ENCODE measurements at places on chromosomes 13 and 19.

GRCh38 chr13:28719227-28720055, 671 bp upstream of the SLC46A3 start:
- no peak for DNase-seq

DNA sequence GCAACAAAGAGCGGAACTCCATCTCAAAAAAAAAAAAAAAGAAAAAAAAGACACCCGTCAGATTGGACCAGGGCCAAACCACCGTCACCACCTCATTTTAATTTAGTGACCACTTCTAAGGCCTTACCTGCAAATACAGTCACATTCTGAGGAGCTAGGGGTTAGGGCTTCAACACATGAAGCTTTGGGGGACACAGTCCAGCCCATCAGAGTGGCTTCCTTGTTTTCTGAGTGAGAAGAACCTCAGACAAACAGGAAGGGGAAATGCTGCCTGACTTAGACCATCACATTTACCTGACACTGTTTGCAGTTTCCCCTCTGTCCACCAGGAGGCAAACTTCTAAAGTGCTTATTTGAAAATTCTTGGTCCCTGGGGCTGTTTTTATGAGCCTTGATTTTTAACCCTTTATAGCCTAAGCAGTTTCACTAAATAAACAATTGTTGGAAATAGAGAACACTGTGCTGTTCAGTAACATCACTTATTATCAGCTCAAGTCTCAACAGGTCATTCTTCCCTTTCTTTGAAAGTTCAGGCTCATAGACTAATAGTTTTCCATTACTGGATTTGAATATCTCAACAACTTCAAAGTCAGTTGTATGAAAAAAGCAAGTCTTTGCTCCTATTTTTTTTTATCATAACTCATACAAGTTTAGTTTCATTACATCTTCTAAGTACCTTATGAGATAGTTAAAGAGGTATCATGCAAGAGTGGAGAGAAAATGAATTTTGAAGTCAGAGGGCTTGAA, 74.9 kb upstream of the WASF3 start:
- DNase-seq = peak; percentile 42

GRCh38 chr13:50370303-50370950, 355.2 kb downstream of the KCNRG start:
- DNase-seq = no peak

- peak; percentile 52 for DNase-seq
Observed at GRCh38 chr19:12880551-12881171, 588 bp downstream of the DNASE2 start.

DNA sequence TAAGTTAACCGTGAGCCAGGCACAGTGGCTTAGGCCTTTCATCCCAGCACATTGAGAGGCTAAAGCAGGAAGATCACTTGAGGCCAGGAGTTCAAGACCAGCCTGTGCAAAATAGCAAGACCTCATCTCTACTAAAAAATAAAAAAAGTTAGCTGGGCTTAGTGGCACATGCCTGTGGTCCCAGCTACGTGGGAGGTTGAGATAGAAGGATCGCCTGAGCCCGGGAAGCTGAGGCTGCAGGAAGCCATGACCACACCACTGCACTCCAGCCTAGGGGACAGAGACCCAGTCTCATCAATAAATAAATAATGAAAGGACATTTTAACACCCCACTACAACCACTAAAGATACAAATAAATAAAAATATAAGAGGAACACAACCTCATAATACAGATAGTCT, 21.6 kb downstream of the LSM14A start:
- DNase-seq = no peak

GRCh38 chr13:37701972-37702371, 103.4 kb upstream of the POSTN start:
- peak; percentile 2 for DNase-seq

DNA sequence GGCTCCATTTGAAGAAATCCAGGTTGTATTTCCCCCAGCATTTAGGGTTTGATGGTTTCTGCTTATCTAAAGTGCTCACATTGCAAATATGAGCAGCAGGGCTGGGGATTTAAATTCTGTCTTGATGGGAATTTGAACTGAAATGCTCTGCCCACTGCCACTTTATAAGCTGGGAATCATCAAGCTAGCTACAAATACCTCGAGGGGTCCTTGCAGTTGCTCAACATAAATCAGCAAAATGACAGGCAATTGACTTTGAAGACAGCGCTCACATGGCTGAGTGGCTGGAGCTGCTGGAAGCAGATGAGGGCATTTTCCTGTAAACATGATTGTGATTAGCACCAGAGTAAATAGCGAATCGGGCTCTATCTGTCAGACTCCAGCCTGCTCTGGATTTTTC, 39.4 kb upstream of the MEDAG start:
- no peak for DNase-seq

DNA sequence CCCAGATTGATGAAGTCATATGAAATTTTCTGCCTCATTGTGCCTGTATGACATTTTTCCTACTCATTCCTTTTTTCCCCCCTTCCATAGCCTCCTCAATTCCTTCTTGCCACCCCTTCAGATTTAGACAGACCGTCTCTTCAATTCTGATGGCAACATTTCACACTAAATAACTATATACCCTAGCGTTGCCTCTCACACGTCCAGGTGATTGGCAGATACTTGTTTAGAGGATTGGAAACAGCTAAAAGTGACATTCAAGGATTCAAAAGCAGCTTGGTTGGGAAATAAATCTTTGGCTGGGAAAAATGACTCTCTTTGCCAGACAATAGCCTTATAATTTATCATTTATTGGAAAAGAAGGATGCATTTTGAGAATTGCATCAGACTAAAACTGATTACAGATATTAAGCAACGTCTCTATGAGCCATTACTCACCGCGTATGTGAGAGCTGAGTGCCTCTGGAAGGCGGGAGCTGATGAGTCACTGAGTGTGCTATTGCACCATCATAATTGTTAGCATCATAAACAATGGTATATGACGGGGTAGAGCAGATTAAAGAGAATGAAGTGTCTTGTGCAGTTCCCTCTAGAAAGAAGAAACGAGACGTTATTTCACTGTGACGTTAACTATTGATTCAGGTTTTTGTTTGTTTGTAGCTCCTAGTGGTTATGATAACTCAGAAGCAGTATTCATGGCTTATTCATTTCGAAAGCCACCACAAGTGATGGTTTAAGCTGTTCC, 61.1 kb upstream of the FAM216B start:
- peak; percentile 2 for DNase-seq

DNA sequence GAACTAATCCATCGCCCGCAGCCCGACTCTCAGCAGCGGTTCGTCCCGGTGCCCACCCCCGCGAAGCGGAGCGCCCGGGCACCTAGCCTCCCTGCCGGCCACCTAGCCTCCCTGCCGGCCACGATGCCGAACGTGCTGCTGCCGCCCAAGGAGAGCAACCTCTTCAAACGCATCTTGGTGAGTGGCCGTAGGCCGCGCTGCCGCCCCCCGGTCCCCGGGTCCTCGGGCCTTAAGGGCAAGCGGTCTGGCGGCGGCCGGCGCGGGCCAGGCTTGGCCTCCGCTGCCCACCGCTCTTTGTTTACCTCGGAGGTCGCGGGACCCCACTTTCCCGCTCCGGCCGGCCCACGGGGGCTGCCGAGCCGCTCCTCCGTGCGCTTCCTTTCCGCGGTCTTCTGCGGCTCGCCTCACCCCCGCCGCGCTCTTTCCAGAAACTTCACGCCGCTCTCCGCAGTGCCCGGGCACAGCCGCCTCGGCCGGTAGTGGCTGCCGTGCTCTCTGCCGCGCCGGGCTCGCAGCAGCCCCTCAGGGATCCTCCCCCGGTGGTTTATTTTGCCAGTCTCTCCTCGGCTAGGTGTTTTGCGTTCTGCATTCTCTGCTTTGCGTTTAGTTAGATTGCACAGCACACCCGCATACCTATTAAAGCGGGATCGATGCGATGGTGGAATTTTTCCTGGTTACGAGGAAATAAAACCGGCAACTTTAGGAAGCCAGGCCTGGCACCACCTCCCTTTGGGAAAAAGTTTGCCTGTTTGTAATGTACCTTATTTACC, 524 bp downstream of the NAA16 start:
- DNase-seq = no peak

DNA sequence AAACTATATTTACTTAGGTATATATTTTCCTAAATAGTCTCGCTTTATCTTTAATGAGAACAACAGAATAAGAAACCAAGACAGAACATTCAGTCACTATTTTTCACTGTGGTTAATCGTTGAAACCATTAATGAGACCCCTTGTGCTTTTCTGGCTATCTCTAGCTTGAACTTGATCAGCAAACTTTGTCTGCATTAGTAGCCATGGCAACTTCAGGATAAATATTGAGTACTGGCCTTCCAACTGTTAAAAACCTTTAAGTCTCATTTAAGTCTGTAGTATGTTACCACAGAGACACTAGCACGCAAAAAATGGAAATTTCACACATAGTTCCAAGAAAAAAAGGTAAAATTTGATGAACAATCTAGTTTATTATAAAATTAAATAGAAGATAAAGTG, 946.0 kb downstream of the SLITRK5 start:
- no peak for DNase-seq

DNA sequence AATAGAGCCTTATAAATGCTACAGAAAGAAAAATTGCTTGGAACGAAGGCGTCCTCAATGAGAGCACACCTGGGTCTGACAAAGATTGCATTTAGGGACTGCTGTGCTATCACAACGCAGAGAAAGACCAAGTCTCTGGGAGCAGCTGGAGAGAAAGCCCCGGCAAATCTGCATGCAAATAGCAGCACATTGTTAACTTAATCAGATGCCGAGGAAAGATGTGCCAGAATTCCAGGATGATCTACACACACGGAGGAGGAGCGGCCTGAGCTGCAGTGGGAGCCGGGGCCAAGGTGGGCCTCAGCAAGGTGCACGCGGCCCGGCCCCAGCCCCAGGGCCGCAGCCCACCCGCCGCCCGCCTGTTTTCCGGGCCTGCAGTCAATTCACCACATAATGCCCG, 1.4 kb downstream of the ZNF536 start:
- DNase-seq = no peak

- no peak for DNase-seq
Observed at GRCh38 chr19:7450243-7451223, 38.3 kb downstream of the PEX11G start.

GRCh38 chr19:20038358-20039202, 725 bp downstream of the ZNF682 start:
- no peak for DNase-seq

GRCh38 chr13:46743191-46743590, 53.8 kb downstream of the ESD start:
- DNase-seq = no peak

GRCh38 chr19:13053761-13054625, 48.7 kb downstream of the LYL1 start:
- peak; percentile 89 for DNase-seq

GRCh38 chr19:29105629-29106292, 107.2 kb downstream of the UQCRFS1 start:
- DNase-seq = no peak

DNA sequence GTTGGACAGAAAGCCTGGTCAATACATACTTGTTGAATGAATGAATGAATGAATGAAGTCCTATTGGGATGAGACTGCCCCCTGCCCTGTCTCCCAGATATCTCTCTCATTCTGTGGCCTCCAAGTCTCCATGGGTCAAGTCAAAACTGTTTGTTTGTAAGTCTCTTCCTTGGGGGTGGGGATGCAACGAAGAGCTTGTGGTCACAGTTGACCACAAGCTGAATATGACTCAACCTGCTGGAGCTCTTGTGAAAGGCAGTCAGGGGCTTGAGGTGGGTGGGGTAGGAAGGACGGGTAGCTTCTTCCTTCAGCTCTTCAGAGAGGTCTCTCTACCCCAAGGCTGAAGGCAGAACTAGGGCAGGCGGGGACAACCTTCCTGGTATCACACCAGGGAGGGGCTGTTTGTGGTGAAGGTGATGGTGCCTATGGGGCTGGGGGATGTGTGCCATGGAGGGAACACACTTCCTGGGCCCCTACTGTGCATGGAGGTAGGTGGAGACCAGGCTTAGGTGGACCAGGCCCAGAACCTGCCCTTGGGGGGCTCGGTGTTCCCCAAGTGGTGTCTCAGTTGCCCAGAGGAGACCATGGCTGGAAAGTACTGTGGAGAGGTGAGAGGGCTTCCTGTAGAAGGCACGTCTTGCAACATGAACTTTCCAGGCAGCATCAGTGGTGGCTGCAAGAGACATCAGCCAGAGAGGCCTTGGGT, 8.0 kb downstream of the MYO1F start:
- peak; percentile 84 for DNase-seq

- no peak for DNase-seq
Observed at GRCh38 chr13:70087247-70087646, 20.4 kb upstream of the ATXN8OS start.

GRCh38 chr19:48845384-48845783, 9.1 kb upstream of the HSD17B14 start:
- no peak for DNase-seq

GRCh38 chr19:4830768-4831265, 695 bp downstream of the TICAM1 start:
- DNase-seq = no peak

DNA sequence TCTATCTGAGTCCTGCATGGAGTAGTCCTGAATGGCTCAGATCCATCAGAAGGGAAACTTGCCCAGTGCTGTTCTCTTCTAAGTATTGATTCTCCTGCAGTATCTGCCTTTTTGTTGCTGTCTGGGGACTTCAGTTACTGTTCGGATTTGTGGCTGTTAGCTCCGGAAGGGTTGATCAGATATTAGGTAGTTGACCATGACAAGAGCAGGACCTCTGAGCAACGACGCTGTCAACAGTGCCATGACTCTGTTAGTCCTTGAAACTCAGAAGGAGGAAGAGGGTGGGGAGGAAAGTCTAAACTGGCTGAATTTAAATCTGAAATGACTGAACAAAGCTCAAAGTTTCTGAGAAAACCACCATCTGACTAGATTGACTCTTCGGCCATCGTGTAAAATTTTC, 42.2 kb downstream of the CCNE1 start:
- no peak for DNase-seq

- no peak for DNase-seq
Observed at GRCh38 chr13:78608688-78609463, 5.5 kb upstream of the POU4F1 start.

GRCh38 chr13:31967155-31967554, 64.4 kb upstream of the FRY start:
- DNase-seq = no peak

GRCh38 chr13:74299721-74300120, 165.5 kb upstream of the KLF12 start:
- DNase-seq = no peak

GRCh38 chr13:32638739-32639138, 52.5 kb downstream of the PDS5B start:
- no peak for DNase-seq

- DNase-seq = no peak
Observed at GRCh38 chr13:113320226-113320875, 23.3 kb downstream of the LAMP1 start.

- DNase-seq = no peak
Observed at GRCh38 chr19:13718733-13719132, 45.6 kb upstream of the MRI1 start.

DNA sequence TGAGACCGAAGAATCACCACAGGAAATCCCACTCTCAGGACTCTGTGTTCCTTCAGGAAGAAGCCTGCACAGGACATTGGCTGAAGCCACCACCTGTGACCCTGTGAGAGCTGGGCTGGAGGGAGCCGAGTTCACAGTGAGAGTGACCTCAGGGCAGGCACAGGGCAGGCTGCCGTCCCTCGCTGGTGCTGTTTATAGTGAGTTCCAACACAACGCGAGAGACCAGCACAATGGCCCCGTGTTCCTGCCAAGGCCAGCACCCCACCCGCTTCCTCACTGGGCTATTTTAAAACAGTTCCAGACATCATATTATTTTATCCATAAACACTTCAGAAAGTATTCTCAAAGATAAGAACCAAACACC, 18.4 kb upstream of the GAS6 start:
- DNase-seq = no peak
